Effector CD8-positive, alpha-beta T cell (primary cell): ENCODE measurements at places on chromosomes 4 and X.

- DNase-seq, result peak; percentile 1
Measured at GRCh38 chr4:113682730-113683537, 78.6 kb downstream of the CAMK2D start.

DNA sequence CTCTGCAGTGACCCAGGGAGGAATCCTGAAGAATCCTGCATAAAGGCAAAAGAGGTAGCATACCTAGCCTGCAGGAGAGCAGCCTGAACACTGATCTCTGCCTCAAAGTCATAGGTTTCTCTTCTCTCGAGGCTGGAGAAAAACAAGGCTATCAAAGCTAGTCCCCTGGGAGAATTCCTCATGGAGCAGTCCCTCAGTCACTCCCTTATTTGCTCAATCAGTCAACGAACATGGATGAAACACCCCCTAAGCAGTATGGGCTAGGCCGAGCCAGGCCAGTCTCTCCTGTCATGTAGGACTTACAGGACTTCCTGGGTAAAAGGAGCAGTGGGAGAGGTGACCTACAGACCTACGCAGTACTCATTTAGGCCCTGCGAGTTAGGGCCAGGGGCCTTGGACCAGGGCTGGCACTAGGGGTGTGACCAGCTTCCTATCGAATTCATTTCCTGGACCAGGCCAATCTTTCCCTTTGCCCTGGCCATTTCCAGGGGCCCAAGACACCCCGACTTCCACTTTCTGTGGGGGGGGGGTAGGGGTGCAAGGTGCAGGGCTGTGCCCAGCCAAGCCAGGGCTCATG lies 164.1 kb downstream of the EFNB1 start:
- no peak for DNase-seq

- DNase-seq, result no peak
Measured at GRCh38 chr4:133808151-133808550, 393.4 kb downstream of the PABPC4L start.

DNA sequence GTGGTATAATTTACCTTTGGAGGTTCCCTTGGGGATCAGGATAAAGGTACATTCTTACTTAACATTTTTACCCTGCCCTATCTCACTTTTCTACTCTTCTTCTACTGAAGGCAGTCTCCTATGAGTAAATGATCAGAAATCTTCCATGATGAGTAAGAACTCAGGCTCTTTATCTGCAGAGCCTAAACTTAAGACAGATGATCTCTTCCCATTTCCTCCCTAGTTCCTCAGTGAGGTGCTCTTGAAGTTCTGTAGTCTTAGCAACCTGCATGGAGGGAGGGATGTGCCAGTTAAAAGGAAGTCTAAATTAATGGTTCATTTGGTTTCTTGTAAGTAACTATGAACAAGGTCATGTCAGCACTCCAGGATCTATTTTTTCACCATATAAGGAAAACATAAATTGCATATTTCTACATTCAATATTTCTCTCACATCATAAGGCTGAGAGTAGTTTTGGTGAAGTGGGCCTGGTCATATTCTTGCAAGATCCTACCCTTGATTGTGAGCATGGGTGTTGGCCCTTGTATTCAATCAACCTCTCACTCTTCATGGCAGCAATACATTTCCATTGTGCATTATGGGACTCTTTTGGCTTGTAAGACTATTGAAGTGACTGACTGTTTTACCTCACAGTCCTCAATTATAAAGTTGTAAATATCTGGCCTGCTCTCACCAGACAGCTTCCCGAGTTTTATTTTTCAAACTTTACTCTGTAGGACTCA lies 295.5 kb downstream of the SLC7A11 start:
- no peak for DNase-seq

GRCh38 chrX:137916090-137916746 lies 350.3 kb downstream of the ZIC3 start:
- DNase-seq, result no peak
